ENCODE measurements at places on chromosomes 6 and 20.

- DNase-seq = peak; percentile 5
These were observed 6.8 kb downstream of the ADA start for GRCh38 chr20:44644667-44645131.

GRCh38 chr6:69976591-69977090, 110.3 kb downstream of the COL19A1 start:
- DNase-seq = no peak

DNA sequence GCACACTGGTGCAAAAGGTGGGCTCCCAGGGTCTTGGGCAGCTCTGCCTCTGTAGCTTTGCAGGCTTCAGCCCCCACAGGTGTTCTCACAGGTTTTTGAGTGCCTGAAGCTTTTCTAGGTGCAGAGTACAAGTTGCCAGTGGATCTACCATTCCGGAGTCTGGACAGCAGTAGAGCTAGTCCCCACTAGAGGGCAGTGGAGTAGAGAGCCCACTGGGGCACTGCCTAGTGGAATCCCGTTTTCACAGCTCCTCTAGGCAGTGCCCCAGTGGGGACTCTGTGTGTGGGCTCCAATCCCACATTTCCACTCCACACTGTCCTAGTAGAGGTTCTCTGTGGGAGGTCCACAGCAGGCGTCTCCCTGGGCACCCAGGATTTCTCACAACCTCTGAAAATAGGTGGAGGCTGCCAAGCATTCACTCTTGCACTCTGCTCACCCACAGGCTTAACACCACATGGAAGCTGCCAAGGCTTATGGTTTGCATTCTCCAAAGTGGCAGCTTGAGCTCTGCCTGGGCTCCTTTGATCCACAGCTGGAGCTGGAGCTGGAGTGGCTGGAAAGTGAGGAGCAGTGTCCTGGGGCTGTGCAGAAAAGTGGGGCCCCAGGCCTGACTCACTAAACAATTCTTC, 86.3 kb upstream of the PROKR2 start:
- no peak for DNase-seq

- DNase-seq = no peak
These were observed 17.1 kb downstream of the IRF4 start for GRCh38 chr6:408599-409102.

DNA sequence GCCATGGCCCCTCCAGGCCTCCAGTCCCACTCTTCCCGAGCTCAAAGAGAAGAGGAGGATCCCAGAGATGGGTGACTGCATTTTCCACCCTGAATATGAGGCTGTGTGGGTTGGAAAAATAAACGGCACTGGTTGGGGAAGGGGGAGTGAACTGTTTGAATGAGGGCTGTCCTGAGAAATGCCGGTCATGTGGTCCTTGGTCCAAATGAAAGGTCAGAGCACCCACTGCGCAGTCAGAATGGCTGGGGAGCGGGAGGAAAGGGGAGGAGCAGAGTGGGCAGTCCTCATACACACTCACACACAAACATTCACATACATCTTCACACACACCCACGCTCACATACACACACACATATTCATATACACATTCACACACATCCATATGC, 83.1 kb downstream of the MRPL14 start:
- no peak for DNase-seq

- DNase-seq = no peak
These were observed 51.4 kb downstream of the SRC start for GRCh38 chr20:37397076-37397953.

DNA sequence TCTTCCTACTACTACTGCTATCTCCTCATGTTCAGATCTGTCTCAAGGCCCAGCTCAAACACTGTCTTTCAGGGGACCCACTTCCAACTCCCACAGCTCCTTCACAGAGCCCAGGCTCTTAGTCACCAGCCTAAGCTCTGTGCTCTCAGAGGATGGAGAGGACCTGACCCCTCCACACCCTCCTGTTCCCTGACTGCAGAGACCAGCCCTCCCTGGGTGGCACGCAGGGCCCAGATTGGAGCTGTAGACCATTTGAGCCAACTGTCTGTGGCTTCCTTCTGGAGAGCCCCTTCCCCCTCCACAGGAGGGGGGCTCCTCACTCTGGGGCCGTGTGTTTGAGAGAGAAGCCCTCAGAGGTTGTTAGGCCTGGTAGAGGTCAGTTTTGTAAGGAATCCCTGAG, 9.8 kb downstream of the SNPH start:
- no peak for DNase-seq

DNA sequence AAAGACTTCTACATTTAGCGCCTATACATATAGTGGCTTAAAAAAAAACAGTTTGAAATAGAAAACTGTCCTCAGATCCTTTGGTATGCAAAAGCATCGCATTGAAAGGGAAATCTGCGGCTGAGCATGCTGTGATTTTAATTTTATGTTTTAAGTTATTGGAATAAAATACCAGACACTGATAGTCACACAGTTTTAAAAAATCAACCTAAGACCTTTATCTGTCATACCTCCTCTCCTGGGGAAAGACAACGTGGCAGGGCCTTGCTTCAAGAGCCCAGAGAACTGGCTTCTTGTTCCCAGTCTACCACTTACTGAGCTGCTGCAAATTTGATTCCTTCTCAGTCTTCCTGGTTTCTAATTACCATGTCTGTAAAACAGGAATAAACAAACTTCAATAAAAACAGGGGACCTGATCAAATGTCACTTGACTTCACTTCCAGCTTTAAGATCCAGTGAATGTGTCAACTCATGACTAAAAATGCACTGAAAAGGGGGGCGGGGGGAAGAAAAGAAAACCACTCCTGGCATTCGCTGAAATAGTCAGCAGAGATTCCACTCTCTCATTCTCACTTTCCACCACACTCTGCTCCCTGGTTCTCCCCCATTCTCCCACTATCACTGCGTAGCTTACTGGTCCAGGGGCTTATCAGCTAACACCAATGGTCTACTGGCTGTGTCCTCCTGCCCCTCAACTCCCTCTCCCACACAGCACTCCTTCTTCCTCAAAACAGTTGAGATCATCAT, 494.7 kb upstream of the MARCKS start:
- no peak for DNase-seq

DNA sequence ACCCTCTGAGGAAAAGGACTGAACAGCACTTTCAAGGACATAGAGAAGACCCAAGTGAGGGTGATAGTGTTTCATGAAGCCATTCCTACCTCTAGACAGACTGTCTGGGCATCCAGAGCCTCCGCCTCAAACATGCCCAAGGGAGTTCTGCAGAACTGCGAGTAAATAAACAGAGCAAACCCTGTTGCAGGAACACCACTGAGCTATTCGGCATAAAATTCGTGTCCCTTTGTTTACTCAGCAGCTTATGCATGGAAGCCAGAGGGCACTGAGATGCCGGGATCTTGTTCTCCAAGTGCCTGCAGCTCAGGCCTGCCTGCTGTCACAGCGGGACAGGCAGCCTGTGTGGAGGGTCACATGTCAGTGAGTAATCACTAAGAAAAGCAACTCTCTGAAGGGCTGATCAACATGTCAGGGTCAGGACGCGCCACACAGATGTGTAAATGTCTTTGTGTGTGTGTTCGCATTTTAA, 164.9 kb upstream of the HEY2 start:
- no peak for DNase-seq

DNA sequence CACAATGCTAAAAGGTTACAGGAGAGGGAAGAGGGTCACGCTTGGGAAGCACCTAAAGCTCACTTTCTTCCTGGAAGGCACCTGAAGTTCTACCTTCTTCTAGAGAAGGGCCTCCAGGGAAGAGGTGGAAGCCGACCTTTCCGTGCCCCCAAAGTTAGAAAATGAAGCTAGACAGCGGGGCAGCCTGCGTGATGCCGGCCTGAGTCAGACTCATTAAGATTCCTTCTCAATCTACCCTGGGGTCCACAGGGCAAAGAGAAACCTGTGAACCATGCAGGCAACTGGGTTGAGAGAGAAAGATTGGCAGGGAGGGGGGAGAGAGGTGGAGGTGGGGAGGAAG, 54.8 kb upstream of the CCDC167 start:
- no peak for DNase-seq

DNA sequence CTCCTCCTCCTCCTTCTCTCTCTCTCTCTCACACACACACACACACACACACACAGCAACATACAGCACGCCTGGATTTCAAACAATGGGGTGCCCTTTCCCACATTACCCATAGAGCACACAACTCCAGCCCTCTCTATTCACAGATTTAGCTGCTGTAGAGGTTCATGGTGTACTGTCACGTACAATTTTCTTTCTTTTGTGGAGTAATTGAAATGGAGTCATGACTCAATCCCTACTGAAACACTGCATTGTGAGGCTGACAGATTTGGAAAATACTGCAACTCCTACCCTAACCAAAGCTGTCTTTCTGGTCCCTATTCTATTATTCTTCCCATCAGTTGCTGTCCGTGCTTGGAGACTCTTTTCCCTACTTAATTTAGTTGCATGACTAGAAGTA, 166.9 kb downstream of the EDN1 start:
- DNase-seq = no peak

DNA sequence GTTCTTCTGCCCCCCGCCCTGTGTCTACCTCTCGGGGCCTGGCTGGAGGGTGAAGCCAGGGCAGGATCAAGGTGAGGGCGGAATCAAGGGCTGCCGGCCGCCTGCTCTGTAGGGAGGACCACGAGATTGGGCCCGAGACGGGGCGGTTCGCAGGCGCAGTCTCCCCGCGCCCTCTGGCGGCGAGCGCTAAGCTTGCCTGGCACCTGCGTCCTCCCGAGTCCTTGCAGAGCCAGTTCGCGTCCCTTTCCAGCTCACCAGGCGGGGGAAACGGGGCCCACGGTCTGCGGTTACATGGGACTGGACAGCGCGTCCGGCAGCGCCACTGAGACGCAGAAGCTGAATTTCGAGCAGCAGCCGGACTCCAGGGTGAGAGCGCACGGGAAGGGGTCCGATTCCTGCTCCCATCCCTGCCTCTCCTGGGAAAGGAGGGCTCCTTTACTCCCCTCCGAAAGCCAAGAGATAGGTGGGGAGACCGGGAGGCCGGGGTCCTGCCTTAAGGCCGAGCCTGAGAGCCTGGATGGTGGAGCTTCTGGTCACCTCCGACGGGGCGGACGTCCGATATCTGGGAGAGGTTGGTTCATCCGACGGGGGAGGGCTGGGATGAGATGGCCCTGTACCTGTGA, 3.6 kb upstream of the MATN4 start:
- DNase-seq = no peak

DNA sequence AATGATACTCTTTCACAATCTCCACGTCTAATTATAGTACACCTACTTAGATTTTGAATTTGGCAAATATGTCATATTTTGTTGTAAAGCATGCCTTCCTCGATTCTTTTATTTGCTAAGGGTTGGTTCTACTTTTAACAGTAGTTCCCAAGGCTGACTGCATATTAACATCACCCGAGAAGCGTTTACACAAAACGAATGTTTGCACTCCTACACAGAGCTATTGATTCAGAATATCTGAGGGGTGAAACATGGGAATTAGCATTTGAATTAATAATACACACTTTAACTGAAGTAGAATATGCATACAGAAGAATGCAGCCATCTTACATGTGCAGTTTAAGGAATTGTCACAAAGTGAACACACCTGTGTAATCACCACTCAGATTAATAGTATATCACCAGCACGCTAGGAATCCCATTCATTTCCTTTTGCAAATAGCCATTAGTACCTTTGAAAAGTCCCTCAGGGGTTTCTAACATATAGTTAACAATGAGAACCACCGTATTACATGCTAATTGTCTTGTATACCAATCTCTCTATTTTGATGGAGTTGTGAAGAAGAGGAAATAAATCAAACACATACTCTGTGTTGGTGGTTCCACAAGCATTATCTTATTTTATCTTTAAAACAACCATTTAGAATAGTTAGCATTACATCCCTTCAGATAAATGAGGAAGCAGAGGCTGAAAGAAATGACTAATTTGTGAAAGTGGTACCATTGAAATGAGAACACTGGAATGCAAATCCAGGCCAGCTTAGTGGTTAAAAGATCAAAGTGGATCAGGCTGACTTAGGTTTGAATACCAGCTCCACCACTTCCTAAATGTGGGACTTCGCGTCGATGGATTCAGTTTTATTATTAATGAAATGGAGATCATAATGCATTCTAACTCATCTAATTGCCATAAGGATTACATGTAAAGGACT, 317.6 kb downstream of the HDGFL1 start:
- no peak for DNase-seq

DNA sequence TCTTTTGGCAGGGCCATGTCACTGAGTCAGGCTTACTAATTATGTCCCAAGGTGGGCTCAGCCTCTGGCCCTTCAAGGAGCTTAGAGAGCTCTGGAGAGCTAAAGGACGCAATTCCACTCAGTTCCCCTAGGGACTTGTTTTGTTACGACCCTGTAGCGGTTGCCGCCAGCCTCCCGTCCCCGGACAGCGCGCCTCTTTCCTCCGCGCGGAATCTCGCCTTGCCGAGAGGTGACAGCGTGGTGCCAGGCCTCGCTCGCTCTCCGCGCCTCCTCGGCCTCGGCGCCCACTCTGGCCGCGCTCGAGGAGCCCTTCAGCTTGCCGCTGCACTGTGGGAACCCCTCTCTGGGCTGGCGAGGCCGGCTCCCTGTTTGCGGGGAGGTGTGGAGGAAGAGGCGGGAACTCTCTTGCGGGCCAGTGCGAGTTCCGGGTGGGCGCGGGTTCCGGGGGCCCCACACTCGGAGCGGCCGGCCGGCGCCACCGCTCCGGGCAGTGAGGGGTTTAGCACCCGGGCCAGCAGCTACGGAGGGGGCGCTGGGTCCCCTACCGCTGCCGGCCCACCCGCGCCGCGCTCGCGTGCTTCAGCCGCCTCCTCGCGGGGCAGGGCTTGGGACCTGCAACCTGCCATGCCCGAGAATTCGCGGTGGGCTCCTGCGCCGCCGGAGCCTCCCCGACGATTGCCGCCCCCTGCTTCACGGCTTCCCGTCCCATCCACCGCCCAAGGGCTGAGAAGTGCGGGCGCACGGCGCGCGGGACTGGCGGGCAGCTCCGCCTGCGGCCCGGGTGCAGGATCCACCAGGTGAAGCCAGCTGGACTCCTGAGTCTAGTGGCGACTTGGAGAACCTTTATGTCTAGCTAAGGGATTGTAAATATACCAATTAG, 9.9 kb upstream of the ZNF311 start:
- no peak for DNase-seq

DNA sequence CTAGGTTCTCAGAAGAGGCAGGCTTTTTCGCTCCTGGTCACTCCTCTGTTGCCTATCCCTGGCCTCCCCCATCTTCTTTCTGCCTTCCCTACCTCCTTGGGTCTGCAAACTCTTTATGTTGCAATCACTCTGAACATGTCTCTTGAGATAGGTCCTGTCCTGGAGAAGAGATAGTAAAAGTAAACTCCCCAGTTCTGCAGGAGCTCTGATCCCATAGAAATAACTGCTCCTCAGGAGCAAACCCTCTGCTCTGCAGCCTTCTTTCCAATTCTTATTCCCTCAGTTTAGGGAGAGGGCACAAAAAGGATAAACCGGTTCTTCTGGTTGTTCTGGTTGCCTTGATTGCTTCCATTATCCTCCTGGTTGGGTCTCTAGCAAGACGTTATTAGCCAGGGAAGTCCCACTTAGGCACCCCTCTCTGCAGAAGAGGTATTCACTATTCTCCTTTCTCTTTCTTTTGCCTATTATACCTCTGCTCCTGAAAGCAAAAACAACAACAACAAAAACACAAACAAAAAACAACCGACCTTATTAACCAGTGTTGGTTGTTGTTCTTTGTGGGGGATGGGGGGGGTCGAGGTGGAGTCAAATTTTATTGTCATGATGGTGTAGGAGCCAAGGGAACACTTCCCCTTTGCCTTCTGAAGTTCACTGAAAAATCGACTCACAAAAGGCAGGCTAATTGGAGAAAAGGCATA, 973 bp downstream of the TRIM38 start:
- no peak for DNase-seq

- DNase-seq = no peak
These were observed 51.2 kb downstream of the VAPB start for GRCh38 chr20:58440021-58440767.

All from activated CD8-positive, alpha-beta memory T cell treated with anti-CD3 and anti-CD28 coated beads for 1 hour (primary cell).